ENCODE measurements at places on chromosomes 2 and 18. TPM values are rescaled to one million over a fixed set of nuclear protein-coding genes. Genes with fewer than 3 reads are reported as not detected.

The CDCA7 gene
- 5.7 TPM for total RNA-seq

The ANKRD30BL gene
- not detected for total RNA-seq

The PFN4 gene
- total RNA-seq: 0.18 TPM

The NDUFV2 gene
- total RNA-seq: 78.8 TPM

The CNNM4 gene
- 2.0 TPM for total RNA-seq

The NEB gene
- 0.45 TPM for total RNA-seq

The AQP4 gene
- total RNA-seq: not detected

The C2orf72 gene
- not detected for total RNA-seq

The ZNF385B gene
- not detected for total RNA-seq

The RNU2-63P gene
- 284 TPM for total RNA-seq

The SALL3 gene
- not detected for total RNA-seq

The NEDD4L gene
- total RNA-seq: 9.7 TPM

The KDM3A gene
- total RNA-seq: 23.1 TPM

The CDH19 gene
- 0.09 TPM for total RNA-seq
